ENCODE measurements at places on chromosomes 1 and 21. TPM values are rescaled to one million over a fixed set of nuclear protein-coding genes. Genes with fewer than 3 reads are reported as not detected.

The S100A12 gene
- 1.6 TPM for total RNA-seq

The ANKRD45 gene
- total RNA-seq = 21.3 TPM

The DNASE2B gene
- not detected for total RNA-seq

The AGO3 gene
- total RNA-seq = 61.7 TPM

The UFC1 gene
- 81.1 TPM for total RNA-seq

The FAM3B gene
- not detected for total RNA-seq

The CLEC20A gene
- total RNA-seq = not detected

The SDC3 gene
- total RNA-seq = 84.5 TPM

The IFI44L gene
- 8.5 TPM for total RNA-seq

The WNT3A gene
- total RNA-seq = not detected

The LPAR3 gene
- total RNA-seq = not detected

The ANGEL2 gene
- total RNA-seq = 93.6 TPM

The FAM151A gene
- not detected for total RNA-seq

The PYHIN1 gene
- not detected for total RNA-seq

The CRB1 gene
- 58.2 TPM for total RNA-seq

The RNF2 gene
- 87.6 TPM for total RNA-seq

The PM20D1 gene
- total RNA-seq = not detected

The TEDDM1 gene
- not detected for total RNA-seq

The EFNA3 gene
- 11.3 TPM for total RNA-seq

The C1orf115 gene
- 22.5 TPM for total RNA-seq

The MRPL39 gene
- total RNA-seq = 36.0 TPM

Measured in parietal lobe (tissue), 2 donors.